ENCODE measurements at places on chromosomes 2 and 18. TPM values are rescaled to one million over a fixed set of nuclear protein-coding genes. Genes with fewer than 3 reads are reported as not detected.
A peak's percentile ranks its signal among the peaks of the same experiment; 100 is the strongest.

Gene ADAM23
- total RNA-seq: 11.4 TPM

DNA sequence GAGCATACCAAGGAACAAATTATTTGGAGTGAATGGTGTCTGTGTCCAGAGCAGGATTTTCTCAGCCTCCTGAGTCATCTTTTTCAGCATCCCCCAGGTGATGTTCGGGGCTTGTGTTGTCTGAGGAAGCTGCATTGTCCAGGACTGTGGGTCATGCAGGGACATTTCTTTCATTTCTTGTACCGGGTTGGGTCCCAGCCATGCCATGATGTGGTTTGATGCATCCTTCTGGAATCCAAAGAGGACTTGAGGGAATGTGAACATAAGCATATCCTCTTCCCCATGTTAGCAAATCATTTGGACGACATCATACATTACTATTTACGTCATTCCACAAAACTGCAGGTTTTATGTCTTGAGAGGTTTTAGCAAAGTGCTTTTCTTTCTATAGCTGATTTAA, 797.8 kb downstream of the CCDC85A start:
- no peak for ATAC-seq

Gene TRIB2
- 104 TPM for total RNA-seq

DNA sequence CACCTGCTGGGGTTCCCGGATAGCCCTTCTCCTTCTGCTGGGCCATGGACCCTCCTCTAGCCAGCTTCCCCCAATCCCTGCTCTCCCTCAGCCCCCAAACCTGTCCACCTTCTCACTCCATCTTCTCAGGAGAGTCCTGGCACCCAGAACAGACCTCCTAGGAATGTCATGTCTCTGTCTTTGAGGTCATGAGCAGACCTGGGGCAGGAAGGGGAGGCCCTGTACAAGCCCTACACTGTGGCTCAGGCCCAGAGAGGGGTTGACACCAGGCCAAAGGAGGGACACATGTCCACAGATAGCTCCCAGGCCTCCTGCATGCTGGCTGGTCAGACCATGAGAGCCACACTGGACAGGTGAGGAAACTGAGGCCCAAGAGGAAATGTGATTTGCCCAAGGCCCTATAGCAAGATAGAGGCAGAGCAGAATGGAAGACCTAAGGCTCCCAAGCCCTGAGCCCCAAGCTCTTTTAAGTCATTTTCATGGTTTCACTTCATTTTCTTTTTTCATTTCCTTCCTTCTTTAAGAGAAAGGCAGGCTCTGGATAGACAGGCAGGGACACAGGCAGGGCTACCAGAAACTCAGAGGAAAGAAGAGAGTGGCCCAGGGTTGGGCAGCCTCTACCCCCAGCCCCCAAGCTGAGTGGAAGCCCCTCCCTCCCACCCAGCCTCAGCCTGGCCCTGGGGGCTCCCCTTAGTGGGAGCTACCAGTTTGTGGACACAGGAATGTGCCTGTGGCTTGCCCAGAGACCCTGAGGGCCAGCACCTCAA, 159.7 kb downstream of the SMAD7 start:
- no peak for ATAC-seq

Gene TNS1
- total RNA-seq: 14.7 TPM

Gene CYP27A1
- total RNA-seq: 1.0 TPM

- ATAC-seq: no peak
These were observed 621.4 kb downstream of the NYAP2 start for GRCh38 chr2:226020956-226021355.

DNA sequence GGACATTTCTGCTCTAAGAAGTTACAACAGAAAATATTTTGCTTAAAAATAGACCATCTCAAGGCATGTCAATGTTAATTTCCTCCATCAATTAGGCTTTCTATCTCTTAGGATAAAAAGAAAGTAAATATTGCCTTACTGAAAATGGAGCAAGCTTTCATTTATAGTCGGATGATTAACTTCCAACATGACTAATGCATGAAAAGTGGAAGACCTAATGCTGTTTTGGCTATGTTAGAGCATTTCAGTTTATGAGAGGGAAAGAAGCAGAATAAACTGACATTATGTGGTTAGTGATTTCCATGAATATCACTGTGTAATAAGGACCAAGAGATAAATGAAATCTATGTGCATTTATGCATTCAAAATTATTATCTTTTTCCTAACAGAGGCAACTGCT, 475.2 kb upstream of the UBE2E3 start:
- ATAC-seq: no peak

DNA sequence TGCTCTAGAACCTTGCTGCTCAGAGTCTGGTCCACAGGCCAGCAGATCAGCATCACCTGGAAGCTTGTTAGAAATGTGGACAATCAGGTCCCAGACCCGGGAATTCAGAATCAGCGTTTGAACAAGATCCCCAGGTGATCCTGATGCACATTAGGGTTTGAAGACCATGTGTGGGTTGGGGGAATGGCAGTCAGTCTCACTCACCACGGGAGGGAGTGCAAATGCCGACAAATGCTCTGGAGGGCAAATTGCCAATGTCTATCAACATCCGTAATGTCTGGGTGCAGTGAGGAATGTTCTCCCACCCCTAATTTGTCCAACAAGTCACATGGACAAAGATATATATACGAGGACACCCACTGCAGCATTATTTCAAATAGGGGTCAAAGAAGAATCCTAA, 34.5 kb downstream of the INPP5D start:
- ATAC-seq: no peak

Gene RNF103
- 35.2 TPM for total RNA-seq

DNA sequence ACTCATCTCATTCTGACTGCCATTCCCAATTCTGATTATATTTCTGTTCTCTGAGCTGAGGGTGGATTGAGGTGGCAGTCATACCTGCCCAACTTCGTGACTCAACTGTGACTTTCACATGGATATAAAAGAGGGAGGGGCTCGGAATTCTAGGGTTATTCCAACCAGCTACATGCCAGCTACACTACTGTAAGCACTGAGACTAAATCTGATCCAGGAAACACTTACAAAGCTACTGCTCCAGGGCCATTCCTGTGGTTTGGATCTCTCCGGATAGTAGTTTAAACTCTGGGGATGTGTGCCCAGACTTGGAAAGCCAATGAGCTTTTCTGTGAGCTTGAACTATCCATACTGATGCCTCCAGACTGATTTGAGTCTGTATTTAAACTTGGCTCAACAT, 7.9 kb downstream of the MAP2 start:
- no peak for ATAC-seq

DNA sequence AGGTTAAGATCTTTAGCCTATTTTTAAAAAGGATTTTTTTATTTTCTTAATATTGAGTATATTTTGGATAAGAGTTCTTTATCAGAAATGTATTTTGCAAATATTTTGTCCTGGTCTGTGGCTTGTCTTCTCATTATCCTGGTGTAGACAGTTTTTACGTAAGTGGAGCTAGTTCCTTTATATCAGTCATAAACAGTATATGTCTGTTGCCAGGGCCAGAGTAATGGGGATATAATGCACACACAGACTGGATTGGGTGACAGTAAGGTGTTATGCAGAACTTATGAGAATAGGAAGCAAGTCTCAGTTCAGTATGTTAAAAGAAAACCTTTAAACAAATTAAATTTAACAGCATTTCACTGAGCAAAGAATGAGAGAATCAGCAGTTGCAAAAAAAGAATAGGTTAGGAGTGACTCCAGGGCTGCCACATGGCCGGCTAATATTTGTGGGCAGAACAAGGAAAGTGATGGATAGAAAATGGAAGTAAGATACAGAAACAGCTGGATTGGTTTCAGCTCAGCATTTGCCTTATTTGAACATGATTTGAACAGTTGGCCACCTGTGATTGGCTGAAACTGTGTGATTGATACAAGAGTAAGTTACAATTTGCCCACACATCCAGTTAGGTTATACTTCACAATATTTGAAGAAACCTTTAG, 61.1 kb upstream of the ZNG1B start:
- ATAC-seq: no peak

Gene TXNDC2
- total RNA-seq: 0.23 TPM

GRCh38 chr2:27806311-27807059, 35.0 kb downstream of the MRPL33 start:
- no peak for ATAC-seq

- no peak for ATAC-seq
These were observed 124.8 kb downstream of the AFF3 start for GRCh38 chr2:100017633-100018032.

Gene LOXHD1
- total RNA-seq: 0.58 TPM

Gene LYPD6B
- 3.4 TPM for total RNA-seq

Gene TAF4B
- total RNA-seq: 2.2 TPM

- ATAC-seq: peak; percentile 25
These were observed 37.1 kb downstream of the EVA1A start for GRCh38 chr2:75523313-75524275.

- ATAC-seq: no peak
These were observed 49.0 kb upstream of the RAB6C start for GRCh38 chr2:129930451-129930850.

DNA sequence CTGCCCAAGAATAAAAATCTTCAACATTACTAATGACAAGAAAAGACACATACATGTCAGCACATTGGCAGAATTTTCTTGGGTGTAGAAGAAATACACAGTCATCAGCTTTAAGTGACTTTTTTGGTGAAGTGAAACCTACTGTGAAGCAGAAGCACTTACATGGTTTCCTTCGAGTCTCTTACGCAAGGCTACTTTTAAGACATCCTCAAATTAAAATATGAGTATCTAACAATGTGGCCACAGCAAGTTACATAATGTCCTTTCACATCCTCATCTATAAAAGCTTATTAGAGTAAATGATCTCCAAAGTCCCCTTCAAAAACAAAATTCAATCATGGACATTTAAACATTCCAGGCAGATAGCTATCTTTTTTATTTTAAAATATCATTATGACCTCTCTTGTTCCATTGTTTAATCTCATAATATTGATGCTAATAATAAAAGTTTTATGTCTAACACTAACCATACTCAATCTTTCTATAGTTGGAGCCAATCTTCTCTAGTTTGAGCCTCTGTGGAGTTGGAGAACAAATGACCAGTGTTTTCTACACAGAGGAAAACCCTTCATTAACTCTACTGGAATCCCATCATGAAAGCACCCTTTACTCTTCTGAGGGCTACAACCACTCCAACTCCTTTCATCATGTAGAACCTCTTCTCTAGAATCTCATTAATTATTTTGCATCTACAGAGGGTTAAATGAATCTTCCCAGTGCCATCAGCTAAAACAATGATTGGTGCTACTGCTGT, 182.2 kb upstream of the ZFP36L2 start:
- ATAC-seq: no peak

DNA sequence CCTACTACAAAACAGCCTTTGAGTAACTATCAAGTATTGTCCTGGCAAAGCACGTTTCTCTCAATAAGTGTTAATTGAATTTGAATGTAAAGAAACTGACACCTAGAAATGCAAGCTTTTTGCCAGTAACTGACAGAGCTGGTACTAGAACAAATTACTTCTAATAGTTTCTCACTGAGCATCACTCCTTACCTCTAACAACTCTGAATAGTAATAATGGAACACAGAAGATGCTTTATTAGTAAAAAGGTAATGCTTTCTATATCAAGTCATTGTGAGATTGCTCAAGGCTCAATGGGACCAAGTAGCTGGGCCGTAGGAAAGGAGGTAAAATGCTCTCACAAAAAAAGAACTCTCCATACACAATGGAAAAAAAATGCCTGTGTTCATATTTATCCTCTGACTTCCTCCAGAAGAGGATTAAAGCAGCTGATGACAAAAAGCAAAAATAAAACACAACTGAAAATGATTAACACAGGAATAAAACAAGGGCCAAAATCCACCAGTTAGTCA, 11.8 kb downstream of the RASGRP3 start:
- no peak for ATAC-seq

- ATAC-seq: no peak
These were observed 129.8 kb downstream of the HNMT start for GRCh38 chr2:138094031-138094430.

Gene STPG4
- 0.25 TPM for total RNA-seq

Gene CCL20
- not detected for total RNA-seq

DNA sequence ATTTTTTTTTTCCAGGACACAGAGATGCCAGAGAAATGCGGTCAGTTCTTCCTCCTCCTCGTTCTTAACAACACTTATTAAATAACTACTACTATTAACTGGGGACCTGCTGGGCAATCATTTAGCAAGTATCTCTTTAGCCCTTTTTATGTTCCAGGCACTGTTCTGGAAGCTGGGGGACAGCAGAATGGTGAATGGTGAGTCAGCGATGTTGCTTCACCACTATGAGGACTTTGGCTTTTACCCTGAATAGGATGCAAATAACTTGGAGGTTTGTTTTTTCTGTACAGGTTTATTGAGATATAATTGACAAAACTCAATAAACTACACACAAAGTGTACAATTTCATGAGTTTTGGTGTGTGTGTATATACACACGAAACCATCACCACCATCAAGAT, 179.9 kb upstream of the MSH6 start:
- ATAC-seq: no peak

Gene KCNG2
- total RNA-seq: 0.18 TPM

DNA sequence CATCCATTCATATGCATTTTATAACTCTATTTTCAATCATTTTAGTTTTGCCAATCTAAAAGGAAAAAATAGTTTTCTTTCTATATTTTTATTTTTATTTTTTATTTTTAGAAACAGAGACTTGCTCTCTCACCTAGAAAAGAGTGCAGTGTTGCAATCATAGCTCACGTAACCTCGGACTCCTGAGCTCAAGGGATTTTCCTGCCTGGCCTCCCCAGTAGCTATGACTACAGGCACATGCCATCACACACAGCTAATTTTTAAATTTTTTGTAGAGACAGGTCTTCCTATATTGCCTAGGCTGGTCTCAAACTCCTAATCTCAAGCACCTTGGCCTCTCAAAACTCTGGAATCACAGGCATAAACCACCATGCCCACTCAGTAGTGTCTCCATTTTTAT, 125.5 kb upstream of the XIRP2 start:
- no peak for ATAC-seq

DNA sequence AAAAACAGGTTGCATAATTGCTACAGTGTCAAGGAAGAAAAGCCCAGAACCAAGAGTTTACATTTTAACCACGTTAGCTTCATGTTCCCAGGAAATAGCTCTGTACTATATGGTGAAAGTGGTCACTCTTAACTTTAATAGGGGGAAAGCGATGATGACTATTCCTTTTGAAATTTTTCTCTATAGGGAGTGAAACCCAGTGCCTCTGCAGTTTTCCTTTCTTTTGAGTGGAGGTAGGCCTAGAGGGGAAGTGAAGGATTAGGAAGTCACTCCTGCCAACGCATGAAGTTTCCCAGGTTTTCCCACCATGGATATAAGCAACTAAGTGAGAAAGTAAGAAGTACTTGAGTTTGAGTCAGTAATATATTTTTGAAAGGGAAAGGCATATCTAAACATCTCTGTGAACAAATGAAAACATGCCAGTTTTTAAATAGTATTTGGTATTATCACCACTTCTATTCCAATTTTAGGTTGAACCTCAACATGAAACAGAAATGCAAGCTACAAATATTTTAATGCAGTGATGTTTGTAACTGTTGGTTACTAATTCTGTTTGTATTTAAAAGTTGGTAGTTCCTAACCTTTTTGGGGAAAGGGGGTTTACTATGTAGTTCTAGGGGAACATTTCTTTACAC, 91.9 kb downstream of the VRK2 start:
- ATAC-seq: no peak
